ENCODE measurements at places on chromosomes 4 and X.

- no peak for DNase-seq
Observed at GRCh38 chrX:31603411-31604120, 531.7 kb upstream of the FTHL17 start.

DNA sequence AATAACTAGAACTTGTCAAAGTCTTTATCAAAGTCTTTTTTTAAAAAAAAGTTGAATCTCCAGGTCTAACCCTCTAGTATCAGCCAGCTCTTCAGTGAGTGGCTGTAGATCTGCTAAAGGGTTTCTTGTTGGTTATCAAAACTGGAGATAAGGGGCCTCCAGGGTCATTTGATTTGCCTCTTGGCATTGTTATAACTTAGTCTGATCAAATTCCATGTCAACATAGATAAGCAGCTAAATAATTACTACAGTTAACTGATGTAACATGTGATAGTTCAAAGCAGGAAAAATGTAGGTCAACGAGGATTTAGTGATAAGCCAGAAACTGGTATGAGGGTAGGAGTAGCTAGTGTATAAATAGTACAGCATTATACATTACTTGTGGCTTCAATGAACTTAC lies 465.1 kb downstream of the PDHA2 start:
- no peak for DNase-seq

GRCh38 chr4:31647786-31648185 lies 927.6 kb downstream of the PCDH7 start:
- DNase-seq = no peak

DNA sequence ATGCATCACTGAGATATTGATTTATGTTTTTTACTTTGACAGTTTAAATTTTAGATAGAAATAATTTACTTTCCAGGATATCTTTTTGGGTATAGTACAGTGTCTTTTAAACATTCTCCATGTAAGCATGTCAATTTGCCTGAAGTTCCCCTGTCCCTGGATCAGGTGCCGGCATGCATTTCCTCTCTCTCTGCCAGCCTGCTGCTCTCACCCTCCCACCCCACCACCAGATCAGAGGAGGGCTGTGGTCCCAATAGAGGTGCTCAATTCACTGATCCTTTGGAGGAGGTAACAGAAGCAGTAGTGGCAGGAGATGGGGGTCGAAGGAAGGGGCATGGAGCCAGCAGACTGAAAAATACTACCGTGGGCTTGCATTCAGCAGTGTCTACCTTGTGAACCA lies 28.3 kb upstream of the DSPP start:
- DNase-seq = no peak

DNA sequence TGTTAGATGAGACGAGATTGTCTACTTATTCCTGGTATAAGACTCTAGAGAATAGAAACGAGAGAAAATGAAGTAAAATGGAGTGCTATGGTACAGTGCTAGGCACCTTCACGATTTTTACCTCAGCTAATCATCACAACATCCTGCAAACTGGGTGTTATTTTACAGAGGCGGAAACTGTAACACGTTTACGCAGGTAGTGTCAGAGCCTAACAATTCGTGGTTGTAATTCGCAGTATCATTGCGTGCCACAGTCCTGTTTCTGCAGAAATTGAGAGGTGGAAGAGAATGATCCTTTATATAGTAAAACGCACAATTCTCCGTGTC lies 383 bp upstream of the TBC1D19 start:
- DNase-seq = no peak

DNA sequence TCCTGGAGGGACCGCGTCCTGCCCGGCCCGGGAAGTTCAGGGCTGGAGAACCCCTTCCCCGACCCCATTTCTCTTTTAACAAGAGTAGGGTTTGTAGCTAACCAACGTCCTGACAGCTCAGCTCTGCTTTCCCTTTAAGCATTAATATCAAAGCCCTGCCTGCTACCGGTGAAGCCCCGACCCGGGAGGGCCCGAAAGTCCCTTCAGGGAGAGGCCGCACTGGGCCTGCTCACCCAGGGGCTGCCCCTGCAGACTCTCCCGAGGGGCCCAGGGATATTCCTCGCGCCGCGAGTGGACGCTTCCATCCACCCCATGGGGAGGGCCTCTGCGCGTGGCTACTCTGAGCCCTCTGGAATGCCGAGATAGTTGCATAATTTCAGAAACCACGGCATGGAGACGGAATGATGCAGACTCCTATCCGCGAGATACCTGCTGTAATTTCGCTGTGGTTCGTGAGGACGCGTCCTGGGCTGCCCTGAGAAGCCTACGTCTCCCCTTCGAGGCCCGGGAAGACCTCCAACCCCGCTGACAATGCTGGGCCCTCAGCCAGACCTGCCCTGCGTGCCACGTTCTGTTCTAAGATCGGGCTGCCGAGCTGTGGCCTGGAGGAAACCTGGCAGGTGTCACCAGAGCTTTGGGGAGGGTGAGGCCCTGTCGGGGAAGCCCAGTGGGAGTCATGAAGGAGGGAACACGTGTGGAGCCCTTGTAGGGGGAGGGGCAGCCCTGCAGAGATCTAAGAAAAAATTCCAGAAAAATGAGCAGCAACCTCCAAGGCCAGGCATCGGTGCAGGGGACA lies 999 bp upstream of the CTBP1 start:
- DNase-seq = peak; percentile 49

DNA sequence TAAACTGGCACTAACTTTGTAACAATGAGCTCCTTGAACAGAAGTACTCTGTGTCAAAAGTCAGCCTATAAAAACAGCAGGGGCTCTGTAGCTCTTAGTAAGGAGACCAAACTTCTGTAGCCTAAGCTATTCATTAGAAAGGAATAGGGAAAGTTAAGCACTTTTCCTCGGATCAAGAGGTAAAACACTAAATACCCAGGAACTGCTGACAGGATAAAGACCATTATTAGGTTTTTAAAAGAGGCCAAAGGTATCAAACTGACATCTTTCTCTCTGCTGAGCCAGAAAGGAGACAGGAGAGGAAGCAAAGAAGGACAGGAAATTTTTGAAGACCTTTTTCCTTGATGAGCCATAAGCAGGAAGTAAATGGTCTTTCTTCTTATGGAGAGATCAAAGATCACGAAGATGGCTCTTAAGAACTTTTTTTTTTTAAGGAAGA lies 31.9 kb downstream of the ANAPC10 start:
- DNase-seq = no peak

DNA sequence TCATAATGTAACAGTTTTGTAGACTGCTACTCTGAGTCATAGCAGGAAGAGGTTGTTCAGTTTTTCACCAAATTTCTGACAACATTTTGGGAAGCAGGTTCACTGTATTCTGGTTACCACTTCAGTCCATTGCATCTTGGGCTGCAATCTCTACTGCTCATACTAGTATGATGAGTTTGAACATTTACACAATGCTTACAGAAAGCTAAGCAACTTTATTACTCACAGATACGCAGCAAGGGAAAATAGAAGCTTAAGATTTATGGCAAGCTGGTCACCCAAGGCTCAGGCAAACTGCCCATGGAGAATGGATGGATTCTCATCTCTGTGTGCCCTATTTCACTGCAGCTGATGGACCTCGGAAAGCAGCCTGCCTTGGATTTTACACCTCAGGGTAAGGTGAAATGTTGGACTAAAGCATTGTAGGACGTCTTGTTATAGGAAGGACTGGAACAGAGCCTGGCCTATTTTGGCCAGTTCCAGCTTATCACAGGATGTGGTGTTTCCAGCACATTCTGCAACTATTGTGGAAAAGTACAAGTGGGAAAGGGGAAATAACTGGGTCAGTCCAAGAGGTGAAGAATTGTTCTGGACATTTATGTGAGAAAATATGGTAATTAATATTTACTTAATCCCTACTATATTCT lies 887.1 kb upstream of the AGA start:
- no peak for DNase-seq

DNA sequence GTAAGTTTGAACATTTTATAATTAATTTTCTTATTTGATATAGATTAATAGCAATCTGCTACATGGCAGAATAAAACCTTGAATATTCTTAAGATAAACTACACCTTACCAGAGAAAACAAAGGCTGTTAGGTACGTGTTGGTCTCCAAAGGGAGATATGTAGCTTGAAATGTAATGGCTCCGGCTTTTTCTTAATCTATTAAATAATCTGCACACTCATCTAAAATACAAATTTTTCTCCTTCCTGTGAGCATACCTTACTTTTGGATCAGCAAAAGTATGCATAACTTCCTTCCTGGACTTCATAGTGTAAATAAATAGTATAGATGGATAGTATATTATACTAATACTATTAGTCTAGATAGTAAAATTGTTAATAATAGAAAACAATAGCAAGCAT lies 141.3 kb downstream of the JADE1 start:
- no peak for DNase-seq

- no peak for DNase-seq
Observed at GRCh38 chr4:3640587-3640962, 108.4 kb upstream of the LRPAP1 start.

GRCh38 chr4:20901851-20902250 lies 201.6 kb downstream of the PACRGL start:
- no peak for DNase-seq

GRCh38 chr4:63430105-63430504 lies 979.1 kb downstream of the TECRL start:
- DNase-seq = no peak

- no peak for DNase-seq
Observed at GRCh38 chrX:103513067-103513466, 6.2 kb downstream of the RAB40A start.

- no peak for DNase-seq
Observed at GRCh38 chr4:80206521-80207171, 9.3 kb downstream of the PRDM8 start.

DNA sequence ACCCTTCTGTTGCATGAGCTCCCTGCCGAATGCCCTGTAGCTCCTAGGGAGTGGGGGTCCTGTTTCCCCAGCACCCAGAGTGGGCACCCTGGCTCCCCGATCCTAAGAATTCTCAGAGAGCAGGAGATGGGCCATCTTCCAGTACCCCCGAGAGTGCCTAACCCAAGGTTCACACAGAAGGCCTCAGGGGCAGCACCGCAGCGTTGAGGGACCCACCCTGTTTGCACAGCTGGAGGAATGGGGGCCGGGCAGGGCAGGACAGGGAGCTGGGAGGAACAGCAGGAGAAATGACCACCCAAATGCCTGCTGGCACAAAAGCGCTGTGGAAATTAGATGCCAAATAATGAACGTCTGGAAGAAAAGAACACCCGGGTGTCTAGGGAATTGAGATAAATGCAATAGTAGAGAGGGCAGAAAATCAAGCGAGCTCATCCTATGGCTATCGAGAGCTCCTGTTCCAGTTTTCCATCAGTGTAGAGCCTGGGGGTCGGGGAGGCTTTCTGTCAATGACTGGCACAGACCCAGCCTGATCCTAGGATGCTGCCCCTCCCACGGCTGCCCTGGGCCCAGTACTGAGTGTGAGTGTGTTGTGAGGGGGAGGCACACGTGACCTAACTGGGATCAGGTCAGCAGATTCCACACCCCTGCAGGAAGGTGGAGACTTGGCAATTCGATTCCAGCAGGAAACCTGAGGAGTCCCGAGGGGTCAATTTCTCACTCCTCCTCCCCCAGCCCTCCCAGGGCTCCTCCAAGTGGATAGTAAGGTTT lies 25.7 kb downstream of the SEPTIN6 start:
- DNase-seq = no peak

- DNase-seq = no peak
Observed at GRCh38 chrX:19731307-19731820, 156.0 kb downstream of the SH3KBP1 start.

DNA sequence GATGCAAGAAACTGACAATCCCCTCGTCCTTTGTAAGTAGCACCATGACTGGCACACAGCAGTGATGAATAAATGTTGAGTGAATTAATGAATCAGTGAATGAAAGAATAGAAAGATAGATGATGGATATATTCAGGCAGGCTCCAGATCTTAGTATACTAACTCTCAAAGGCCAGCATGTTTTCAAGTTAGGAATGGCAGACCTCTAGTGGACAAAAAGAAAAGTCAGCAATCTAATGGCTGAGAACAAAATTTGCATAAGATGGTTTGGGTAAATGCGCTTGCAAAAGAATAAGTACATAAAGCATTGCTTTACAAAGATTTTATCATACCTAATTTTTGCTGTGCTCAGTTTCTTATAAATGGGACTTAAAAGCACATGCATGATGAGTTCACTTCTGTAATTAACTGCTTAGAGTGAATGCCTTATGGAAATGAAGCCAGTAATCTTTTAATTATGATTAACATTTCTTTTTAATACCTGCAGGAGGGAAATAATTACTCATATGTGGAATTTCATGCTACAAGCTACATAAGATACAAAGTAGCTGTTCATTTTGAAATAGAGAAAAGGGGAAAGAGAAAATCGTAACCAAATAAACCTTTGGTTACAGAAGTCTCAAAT lies 126.9 kb upstream of the GPRIN3 start:
- no peak for DNase-seq

- no peak for DNase-seq
Observed at GRCh38 chrX:46328133-46328532, 217.1 kb downstream of the ZNF674 start.

DNA sequence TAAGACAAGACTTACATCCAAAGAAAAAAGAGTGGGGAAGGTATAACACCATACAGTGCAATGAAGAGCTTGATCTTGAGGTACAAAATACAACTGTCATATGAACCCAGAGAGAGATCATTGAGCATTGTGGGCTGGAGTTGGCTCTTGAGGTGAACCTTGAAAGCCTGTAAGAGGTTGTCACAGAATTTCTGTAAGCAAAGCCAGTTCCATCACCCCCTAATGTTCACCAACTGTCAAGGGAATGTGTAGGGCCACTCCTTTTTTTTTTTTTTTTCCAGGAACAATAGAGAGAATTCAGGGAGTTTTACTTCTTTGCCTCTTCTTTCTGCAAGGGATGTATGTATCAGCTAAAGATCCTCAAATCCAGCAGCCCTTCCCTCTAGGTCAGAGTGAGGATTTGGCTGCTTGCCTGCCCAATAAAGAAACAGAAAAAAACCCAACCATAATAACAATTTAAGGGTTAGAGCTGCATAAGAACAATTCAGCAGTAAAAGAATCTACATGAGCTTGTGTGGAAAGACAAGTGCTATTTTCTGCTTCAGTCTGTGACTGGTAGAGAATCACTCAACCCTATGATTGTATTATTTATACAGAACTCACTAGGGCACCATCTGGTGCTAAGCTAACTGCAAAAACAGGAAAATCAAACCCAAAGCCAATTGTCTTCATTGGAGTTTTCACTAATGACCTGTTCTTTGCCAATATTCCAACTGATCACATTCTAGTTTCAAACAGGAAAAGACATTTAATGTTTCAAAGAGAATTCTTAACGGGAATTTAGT lies 217.5 kb upstream of the TEX13C start:
- no peak for DNase-seq

DNA sequence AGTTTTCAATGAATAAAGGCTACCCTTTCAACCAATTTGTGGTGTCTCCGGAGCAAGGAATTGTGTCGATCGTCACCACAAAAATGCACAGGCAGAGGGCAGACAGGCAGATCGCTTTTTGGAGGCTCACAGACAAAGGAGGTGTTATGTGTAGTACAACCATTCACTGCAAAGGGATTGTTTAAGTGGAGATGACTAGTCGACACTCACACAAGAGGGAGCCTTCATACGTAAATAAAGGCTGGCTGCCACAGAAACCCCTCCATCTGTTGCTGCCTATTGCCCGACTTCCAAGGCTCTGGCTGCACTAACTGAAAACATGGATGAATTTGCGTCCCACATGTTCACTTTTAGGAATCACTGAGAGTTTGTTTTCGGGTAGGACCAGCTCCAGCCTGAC lies 281.1 kb downstream of the NKX6-1 start:
- no peak for DNase-seq
